ENCODE measurements at places on chromosomes 12 and 14.

DNA sequence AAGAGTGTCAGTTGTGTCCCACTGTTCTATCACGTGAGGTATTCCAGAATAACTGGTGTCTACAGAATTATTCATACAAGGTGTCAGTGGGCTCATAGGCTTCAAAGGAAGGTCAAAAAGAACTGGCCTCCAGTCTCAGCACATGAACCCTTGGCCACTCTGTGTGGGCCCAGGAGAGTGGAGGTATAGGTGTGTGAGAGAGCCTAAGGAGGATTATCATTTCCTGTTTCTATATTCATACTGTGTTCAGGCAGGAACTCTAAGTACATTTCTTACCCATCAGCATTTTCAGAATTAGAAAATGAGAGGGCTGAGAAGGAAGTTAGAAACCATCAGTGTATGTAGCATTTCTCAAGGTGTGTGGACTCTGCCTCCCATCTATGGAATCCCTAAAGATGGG is 87.0 kb downstream of the BTG1 start:
- no peak for DNase-seq

GRCh38 chr14:77120771-77121743 is 20.5 kb downstream of the ZDHHC22 start:
- DNase-seq, result no peak

DNA sequence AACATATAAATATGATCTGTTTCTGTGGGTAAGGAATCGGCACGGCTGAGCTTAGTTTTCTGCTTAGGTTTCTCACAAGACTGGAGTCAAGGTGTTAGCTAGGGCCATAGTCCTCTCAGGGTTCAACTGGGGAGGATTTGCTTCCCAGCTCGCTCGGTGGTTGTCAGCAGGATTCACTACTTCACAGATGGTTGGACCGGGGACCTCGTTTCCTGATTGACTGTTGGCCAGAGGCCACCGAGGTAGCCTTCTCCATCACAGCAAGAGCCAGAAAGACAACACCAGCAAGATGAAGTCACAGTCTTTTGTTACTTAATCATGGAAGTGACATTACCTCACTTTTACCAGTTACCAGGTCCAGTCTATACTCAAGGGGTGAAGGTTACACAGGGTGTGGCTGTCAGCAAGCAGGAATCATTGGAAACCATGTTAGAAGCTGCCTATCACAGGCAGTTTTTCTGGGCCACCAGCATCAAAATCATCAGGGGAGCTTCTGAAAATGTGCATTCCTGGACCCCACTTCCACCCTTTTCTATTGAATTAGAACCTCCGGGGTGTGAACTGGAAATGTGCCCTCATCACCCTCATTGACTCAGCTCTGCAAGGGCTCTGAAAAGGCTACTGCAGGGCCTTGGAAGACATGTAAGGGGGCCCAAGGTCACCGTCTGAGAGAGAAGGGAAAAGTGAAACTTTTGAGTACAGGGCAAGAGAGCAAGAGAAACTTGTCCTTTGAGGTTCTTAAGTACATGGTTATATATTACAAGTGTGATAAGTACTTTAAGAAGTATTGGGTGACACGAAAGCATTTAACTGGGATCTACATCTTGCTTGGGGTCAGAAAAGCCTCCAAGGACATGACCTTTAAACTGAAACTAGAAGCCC is 10.9 kb downstream of the COPS7A start:
- DNase-seq, result no peak

GRCh38 chr12:34400986-34401658 is 378.8 kb downstream of the ALG10 start:
- DNase-seq, result peak; percentile 1

GRCh38 chr12:115597157-115597712 is 680.3 kb downstream of the MED13L start:
- DNase-seq, result no peak

- DNase-seq, result no peak
Measured at GRCh38 chr12:70353780-70354660, 12.1 kb upstream of the KCNMB4 start.

DNA sequence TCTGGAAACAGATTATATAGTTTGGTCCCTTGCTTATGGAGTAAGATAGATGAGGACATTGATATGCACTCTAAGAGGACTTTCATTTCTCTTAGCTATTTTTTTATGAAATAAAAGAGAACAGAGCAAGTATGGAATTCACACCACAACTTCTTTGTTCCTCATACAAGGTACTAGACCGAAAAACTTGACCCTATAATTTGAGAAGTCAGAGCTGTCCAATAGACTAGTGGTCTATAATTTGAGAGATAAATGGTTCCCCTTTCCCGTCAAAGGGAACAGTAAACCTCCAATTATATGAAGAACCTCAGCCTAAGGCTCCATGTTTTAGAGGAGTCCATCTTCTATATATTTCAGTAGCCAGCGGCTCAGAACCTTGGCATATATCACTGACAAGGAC is 58.5 kb upstream of the HIF1A start:
- no peak for DNase-seq

DNA sequence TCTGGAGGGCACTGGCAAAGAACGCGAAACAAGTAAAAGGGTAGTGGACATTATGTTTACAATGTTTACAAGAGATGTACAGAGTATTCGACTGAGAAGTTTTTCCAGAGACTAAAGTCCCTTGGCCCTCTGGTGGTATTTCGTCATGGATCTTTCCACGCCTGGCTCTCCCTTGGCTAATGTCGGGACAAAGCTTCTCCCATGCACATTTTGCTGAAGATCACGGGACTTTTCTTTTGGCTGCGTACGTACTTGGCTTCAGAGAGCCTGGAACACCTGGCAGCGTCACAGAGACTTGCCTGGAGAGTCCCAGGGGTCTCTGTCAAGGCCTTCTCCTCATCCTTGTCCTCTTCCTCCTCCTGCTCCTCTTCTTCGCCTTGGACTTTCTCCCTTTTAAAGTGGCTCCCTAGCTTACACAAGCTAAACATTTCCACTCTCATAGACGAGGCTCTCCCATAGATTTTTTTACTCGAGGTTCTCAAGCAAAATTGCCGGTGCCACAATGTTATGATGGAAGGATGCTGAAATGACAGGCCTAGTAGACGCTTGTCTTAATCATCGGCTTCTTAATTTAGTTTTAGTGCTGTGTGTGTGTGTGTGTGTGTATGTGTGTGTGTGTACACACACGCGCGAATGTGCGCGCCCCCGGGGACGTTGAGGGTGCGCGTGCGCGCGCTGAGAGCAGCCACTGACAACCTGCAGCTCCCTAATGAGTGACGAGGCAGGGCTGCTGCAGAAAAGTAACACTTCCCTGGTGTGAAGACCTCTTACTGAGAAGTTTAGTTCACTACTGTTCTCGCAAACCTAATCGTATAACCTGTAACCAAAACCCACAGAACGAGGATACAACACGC is 4.9 kb upstream of the FOXG1 start:
- DNase-seq, result no peak
